ENCODE measurements at places on chromosomes 3 and 15.

- DNase-seq: no peak
Measured at GRCh38 chr15:56469483-56469882, 4.5 kb upstream of the MNS1 start.

GRCh38 chr3:38345879-38346586 is 552 bp upstream of the XYLB start:
- no peak for DNase-seq

DNA sequence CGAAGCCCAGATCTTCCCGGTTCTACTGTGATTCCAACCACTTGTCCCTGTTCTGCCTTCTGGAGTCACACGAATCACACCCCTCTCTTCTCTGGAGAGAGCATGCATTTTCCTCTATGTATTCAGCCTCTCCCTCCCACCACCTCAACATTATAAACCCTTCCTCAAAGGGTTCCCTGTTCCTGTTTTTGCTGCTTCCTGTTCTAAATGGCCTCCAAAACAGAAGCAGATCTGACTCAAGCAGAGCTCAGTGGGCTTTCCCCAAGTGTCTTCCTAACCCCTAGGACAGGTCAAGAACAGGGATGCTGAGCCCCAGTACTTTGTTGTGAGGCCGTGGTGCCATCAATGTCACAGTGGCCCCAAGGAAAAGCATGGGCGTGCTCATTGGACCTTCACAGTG is 75.7 kb upstream of the ARNT2 start:
- no peak for DNase-seq

DNA sequence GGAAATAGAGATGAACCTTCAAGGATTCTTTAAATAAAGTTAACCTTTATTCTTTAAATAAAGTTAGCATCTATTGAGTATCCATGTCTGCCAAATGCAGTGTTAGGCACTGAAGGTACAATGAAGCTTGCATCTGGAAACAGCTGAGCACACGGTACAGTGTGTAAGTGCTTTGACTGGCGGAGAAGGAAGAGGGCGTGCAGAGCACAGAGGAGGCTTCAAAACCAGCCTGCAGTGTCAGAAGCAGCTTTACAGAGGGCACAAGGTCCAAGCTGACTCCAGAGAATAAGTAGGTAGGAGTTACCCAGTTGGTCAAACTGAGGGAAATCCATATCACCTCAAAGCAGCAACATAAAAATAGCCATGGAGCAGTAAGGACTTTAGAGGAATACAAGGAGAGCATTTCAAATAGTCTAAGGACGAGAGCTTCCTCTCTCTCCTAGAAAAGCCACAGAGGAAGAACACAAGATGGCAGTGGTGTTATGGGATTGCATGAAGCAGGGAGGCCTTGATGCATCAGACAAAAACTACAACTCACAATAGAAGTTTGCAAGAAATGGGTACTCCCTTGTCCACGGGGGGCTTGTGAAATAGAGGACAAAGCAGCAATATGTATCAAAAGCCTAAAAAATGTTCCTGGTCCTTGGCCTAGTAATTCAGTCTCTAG is 60.3 kb upstream of the PPP2R3A start:
- no peak for DNase-seq
